ENCODE measurements at places on chromosomes 12 and 14. TPM values are rescaled to one million over a fixed set of nuclear protein-coding genes. Genes with fewer than 3 reads are reported as not detected.

The GALNT9 gene
- 0.54 TPM for total RNA-seq

DNA sequence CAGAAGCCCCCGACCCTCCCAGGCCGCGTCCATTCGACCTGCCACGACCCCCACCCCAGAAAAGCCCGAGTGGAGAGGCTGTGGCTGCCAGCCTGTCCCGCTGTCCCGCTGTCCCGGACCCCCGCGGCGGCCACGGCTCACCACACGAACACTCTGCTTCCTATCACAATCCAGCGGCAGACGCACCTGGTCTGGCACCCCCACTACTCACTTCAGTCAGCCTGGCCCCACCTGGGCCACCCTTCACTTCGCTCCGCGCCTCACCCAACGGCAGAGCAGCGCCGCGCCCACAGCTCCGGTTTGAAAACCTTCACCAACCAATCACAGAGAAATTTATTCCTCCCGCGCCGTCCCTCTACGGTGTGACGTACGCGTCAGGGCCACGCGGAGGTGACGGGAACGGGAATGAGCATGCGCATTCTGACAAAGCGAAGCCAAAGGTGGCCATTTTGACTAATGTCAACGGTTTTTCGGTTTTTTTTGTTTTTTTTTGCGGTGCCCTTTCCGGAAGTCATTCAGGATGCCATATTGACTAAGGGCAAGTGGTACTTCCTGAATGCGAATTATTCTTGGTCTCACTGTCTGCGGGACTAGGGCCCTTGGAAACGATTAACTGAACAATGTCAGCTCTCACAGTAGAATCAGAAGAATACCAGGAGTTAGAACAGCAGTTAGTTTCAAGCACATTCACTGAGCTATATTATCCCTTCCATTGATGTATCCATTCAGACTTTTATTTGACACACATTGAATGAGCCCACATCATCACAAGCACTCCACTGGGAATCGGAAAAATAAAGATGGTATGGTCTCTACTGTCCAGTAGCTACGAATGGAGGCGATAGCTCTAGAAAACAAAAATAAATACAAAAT, at the start of gene RACGAP1:
TSS of gene RACGAP1 (minus strand) at position 308 of the 873 bp plus-strand sequence. CDS start 8,779 bp downstream, outside the sequence.
- peak; percentile 90 for DNase-seq

DNA sequence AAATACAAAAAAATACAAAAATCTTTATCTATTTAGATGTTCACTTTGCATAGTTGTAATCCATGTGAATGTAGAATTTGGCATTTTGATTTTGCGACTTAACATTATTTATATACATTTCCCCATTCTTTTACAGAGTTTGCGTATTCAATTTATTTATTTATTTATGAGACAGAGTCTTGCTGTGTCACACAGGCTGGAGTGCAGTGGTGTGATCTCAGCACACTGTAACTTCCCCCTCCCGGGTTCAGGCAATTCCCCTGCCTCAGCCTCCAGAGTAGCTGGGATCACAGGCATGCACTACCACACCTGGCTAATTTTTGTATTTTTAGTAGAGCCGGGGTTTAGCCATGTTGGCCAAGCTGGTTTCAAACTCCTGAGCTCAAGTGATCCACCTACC, 25.3 kb upstream of the STRN3 start:
- no peak for DNase-seq

DNA sequence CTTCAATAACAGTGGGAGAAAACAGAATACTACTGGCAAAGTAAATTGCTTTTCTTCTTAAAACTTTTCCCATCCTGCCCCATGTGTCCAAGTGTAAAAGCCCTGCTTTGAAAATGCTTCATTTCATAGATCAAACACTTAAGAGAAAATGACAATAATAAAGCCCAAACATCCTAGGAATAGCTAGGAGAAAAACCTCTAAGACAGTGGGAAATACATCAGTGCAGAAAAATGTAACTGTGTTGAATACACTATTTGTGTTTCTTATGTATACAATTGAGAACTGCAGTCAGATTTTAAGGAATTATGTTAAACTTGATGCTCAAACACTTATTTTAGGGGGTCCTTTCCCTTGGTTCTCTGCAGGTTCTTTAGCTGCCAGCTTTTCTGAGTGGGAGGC, 181.1 kb downstream of the MSRB3 start:
- no peak for DNase-seq

DNA sequence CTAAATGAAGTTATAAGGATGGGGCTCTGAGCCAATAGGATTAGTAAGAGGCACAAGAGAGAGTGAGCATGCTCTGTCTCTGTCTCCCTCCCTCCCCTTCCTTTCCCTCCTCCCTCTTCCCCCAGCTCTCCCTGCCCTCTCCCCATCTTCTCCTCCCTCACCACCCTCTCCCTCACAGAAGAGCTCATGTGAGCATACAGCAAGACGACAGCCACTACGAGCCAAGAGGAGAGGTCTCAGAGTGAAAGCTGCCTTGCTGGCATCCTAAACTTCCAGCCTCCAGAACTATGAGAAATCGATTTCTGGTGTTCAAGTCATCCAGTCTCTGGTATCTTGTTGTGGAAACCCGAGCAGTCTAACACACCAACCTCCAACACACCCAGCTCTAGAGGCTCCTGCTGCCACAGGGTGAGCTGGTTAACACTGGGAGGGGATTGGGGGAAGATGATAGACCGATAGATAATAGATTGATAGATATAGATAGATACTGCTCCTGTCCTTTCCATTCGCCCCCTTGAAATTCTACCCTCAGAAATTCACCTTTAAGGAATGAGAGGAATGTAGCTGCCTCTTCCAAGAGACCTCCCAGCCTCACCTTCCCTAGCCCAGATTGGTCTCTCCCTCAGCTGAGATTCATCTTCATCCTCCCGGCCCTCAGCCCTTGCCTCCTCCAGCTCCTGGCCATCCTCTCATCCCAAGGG, 25.8 kb upstream of the ACTN1 start:
- peak; percentile 5 for DNase-seq

DNA sequence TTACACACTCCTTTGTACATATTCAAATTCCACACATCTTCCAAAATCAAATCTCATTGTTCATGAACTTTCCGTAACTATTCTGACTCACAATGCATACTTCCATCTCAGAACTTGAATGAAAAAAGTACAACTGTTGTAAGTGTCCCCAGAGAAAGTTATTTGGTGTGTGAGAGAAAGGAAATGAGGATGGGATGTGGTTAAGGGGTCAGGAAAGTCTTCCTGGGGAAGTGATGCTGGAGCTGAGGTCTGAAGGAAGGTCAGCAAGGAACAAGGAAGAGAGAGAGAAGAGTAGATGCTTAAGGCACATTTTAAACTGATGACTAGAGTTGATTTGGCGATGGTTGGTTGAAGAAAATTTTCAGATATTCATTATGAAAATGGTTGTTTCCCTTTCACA, 340.0 kb upstream of the STXBP6 start:
- DNase-seq, result no peak

DNA sequence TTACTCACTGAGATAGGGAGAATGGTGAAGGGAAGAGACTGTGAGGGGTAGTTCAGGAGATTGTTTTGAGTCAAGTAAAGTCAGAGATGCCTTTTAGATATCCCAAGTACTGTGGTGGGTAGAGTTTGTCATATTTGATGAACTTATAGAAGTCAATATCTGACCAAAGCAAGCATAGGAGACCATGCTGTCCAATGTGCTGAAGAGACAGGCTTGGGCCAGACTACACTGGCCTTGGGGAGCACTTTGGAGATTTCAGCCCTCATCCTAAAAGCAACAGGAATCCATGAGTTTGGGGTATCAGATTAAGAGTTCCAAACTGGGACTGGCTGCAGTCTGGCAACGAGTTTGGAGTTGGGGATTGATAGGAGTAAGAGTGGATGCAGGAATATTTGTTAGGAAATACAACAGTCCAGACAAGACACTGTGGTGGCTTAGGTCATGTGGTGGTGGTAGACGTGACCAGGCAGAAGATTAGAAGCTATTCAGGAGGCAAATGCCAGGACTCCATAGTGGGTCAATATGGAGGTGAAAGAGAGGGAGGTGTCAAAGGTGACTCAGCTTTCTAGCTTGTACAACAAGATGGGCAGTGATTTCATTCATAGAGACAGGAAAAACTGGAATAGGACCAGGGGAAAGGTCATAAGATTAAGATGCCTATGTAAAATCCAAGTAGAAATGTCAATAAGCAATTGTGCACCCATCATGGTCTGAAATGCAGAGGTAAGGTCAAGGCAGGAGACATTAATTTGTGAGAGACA, 81.9 kb downstream of the FAR2 start:
- DNase-seq, result no peak

DNA sequence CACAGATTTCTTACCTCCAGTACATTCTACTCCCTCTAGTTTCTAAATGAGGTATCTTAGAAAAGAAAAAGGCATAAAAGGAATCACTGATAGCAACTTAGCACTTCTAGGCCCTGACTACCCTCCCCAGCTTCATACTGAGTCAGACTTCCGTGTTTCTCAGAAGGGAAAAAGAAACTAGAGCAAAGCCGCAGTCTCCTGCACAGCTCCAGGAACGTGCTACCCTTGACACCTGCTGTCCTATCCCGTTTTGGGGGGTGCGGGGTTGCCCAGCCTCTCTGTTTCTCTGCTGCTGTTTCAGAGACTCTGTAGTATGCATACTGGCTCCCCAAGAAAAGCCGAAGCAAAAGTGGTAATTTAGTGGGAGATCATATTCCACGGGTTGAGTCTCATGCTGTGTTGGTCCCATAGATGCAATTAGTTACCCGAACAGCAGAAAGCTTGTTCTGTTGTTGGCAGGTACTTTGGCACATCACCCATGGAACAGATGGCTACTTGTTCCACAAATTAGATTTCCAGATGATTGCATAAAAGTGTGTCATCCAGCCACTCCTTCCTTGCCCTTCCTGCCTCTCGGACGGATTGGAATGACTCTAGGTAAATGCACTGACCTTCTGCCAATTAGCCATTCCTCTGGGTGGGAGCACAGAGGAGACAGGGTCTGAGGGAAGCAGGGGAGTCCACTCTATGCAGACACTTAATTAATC, 438.1 kb downstream of the FUT8 start:
- no peak for DNase-seq

GRCh38 chr12:113173081-113173698, 12.1 kb downstream of the DDX54 start:
- no peak for DNase-seq
